ENCODE measurements at places on chromosomes 7 and 10.

GRCh38 chr10:129881641-129882040, 82.4 kb downstream of the EBF3 start:
- DNase-seq = no peak

- no peak for DNase-seq
These were observed 97.3 kb downstream of the PPP1R9A start for GRCh38 chr7:95004618-95005247.

- peak; percentile 34 for DNase-seq
These were observed 10.8 kb upstream of the XPNPEP1 start for GRCh38 chr10:109933984-109934565.

GRCh38 chr10:27464993-27465392, 39.1 kb upstream of the RAB18 start:
- DNase-seq = peak; percentile 20

DNA sequence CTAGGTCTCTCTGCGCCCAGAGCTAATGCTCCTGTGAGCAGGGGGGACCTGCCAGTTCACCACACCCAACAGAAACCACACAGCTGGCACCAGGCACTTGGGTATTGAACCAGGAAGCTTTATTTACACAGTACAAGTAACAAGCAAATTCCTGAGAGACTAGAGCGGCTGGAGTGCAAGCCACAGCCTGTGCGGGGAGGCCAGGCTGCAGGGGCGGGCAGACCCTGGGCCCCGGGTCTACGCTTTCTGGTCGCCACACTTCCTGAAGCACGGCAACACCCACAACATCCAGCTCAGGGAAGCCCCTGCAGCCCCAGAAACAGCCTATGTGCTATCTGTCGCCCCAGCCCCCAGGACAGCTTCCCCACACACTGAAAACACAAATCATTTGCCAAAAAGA, 125.0 kb downstream of the FAM53B start:
- DNase-seq = no peak

DNA sequence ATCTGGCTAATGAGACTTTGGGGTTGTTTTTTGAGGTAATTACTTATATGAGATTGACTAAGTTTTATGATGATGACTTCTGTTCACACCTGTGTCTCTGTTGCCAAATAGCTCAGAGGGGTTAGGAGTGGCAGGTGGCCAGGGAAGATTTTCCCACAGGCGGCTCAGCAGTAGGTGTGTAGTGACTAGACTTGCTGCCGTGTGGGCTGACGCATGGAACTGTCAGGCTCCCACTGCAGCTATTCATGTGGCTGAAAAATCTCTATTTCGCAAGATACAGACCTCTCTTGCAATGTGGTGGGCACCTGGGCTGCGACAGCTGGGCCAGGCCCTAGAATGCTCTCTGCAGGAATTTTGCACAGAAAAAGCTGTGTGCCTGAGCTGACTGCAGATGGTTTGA, 1.4 kb downstream of the CPA4 start:
- DNase-seq = no peak

- DNase-seq = no peak
These were observed 103.6 kb downstream of the BTAF1 start for GRCh38 chr10:92027141-92027540.

GRCh38 chr10:114821915-114822443, 399 bp downstream of the FHIP2A start:
- peak; percentile 50 for DNase-seq

DNA sequence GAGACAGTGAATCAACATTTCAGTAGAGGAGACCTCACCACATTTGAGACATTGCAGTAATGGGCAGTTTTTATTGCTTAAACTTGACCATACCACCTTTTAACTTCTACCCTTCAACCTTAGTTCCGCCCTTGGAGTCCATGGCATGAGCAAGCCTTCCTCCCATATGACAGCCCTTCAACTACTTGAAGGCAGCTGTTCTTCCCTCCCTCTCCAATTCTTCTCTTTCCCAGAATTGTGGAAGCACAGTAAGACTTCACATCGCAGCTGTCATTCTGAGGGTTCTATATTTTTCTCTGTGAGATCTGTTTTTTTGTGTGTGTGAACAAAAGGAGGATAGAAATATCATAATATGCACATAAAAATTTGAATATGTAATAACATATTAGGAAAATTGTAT, 2.2 kb upstream of the TSPAN12 start:
- DNase-seq = no peak

GRCh38 chr7:130359276-130359857, 14.8 kb downstream of the CPA5 start:
- no peak for DNase-seq

- no peak for DNase-seq
These were observed 13.5 kb downstream of the GHRHR start for GRCh38 chr7:30977222-30977621.

- DNase-seq = no peak
These were observed 88.4 kb upstream of the ZMIZ1 start for GRCh38 chr10:78980354-78980753.

GRCh38 chr10:95742962-95743535, 12.9 kb upstream of the ENTPD1 start:
- DNase-seq = no peak

GRCh38 chr7:101165075-101165957, at the start of gene VGF:
Gene VGF, minus strand, starts transcription at chr7:101165569. Its CDS starts 726 bp downstream, at chr7:101164843.
- DNase-seq = peak; percentile 89

DNA sequence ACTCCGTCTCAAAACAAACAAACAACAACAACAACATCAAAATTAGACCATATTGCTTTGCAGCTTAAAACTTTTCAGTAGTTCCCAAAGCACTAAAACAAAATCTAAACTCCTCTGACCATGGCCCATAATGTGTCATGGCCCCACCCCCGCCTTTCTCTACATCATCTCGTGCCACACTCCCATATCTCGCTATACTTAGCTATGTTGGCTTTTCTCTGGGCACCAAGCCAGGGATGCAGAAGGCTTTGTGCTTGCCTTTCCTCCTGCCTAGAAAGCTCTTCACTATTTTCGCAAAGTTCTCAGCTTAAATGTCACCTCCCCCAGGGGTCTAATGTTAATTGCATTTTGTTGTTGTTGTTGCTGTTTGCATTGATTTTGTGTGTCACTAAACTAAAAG, 15.1 kb upstream of the SLC16A12 start:
- no peak for DNase-seq

GRCh38 chr7:66239467-66239856, 34.3 kb downstream of the TPST1 start:
- no peak for DNase-seq

DNA sequence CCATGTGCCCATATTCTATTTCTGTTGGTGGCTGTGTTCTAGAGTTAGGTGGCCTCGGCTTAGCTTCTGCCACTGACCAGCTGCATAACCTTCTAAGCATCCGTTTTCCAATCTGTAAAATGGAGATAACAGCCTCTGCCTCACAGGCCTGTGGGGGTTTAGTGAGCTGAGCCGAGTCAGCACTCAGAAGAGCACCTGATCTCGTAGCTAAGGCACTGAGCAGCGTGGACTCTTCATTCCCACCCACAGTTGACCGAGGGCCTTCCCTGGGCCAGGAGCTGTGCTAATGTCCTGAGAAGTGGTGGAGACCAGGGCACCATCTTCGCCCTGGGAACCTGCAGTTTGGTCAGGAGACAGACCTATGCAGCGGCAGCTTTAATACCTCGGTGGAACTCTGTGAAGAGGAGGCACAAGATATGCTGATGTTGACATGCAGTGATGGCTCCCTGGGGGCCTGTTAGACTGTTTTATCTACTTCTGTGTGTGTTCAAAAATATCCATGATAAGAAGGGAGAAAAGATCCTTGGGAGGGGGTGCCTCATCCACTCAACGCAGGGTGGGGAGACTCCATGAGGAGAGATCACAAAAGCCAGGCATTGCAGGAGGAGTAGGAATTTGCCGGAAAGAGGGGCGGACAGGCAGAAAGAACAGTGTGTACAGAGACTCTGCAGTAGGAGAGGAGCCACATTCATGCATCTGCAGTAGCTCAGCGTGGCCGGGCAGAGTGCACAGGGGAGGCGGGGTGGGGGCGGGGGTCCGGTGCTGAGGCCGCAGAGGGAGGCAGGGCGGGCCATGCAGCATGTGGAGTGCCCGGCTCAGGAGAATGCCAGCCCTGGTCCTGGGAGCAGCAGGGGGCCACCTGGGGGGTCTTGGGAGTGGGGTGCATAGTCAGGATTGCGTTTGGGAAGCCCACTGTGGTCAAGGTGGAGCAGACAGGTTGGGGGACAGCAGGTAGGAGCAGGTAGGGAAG, 136.8 kb downstream of the C10orf105 start:
- DNase-seq = no peak

GRCh38 chr10:132183046-132183445, 3.7 kb upstream of the DPYSL4 start:
- no peak for DNase-seq

DNA sequence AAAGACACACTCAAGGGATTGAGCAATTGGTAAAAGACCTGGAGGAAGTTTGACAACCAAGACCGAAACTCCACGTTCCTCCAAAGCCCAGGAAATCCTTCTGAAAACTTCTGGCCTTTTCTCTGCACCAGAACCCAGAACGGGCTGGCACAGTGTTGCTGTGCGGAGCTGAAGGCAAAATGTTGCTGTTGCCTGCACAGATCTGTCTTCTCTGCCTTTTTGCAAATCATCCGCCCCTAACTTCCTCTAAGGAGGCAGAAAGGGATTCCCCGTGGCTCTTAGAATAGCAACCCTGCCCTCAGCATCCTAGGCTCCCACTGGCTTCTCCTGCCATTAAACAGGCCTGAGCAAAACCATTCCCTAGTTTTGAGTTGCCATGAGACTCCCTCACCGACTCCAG, 44.9 kb downstream of the FIGNL1 start:
- DNase-seq = no peak

DNA sequence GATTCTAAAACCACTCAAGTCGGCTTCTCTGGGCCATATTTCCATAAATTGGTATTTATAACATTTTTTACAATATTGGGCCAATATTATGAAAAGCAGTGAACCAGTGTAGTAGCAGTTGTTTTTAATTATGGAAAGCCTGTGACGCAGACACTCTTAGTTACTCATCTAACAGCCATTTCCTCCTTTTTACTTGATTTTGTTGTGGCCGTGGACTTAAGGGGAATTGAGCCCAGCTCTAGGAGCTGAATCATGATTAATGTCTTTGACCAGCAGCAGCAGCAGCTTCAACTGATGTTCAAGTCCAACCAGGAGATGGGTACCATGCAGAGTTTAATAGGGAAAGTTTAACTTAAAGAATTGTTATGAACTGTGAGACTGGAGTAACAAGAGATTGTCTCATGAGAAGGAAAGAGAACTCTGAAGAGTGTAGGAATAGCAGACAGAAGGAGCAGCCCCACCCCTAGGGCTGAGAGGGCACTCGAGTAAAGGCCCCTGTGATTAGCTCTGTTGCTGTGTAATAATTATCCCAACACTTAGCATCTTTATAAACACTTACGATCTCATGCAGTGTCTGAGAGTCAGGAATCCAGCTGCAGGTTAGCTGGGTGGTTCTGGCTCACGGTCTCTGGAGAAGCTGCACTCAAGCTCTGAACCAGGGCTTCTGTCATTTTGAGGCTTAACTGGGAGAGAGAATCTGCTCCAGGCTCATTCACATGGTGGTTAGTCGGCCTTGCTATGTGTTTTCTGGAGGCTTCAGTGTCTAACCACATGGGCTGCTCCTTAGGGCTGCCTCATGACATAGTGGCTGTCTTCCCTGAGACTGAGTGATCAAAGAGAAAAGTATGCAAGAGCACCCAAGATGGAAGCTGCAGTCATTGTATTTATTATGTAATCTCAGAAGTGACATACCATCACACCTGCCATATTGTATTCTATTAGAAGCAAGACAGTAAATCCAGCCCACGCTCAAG, 4.6 kb downstream of the LANCL2 start:
- no peak for DNase-seq

- DNase-seq = no peak
These were observed 150.2 kb downstream of the GNAI1 start for GRCh38 chr7:80284855-80285254.

DNA sequence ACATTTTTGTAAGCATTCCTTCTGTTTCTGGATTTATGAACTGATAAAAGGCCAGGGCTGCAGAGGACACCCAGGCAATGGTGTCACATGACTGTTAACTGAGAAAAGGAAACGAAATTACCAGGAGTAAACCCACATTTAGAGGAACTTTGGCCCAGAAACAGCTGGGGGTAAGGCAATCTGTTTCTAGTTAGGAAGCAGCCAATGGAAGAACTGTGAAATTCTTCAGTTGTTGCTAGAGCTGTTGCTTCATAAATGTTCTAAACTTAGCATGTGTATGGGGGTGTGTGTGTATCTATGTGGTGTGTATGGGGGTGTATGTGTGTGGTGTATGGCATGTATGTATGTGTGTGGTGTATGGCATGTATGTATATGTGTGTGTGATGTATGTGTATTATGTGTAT, 11.8 kb upstream of the PDCD4 start:
- DNase-seq = no peak

DNA sequence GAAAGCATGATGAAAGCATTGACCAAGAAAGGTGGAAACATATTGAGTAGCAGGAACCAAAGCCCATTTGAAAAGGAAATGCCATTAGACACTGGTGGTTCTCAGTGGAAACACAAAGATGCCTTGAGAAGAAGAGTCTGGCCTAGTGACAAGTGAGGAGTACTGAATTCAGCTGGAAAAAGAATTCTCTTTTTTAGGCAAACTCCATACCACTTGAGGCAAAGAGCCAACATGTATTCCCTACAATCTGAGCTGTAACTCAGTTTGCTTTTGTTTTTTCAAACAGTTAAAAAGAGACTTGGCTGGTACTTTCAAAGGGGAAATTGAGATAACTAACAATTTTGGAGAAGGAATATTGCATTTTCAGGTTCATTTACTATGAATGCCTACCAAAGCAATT, 624.0 kb downstream of the NRG3 start:
- DNase-seq = no peak

DNA sequence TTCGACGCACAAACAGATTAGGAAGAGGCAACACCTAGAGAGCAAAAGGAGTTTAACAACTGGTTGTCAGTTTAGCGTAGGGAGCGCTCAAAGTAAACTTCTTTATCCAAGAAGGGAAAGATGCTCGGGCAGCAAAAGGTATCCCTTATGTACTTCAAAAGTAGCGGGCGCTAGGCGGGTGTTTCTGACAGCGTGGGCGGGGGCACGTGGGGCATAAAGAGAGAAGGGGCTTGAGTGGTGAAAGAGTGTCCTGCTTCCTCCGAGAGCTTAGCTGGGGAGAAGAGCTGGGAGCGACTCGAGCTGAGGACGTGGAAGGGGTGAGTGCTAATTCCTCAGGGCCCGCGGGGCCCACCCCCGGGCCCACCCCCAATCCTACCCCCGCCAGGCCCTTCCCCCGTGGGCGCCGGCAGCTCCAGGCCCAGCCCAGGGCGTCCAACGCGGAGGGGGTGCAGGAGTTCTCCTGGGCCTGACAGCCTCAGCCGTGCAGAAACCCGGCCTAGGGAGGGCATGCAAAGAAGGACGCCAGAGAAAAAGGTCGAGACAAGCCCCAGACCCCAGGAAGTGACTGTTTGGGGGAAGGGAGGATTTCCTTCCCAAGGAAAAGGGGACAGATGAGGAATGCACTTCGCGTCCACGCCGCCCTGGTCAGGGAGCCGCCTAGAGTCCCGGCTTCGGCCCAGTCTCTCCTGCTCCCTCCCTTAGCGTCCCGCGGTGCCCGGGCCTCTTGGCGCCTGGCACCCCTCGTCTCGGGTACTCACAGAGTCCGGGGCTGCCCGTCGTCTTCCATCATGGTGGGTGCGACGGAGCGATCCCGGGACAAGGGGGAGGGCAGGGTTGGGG, 868 bp downstream of the TIAL1 start:
- peak; percentile 29 for DNase-seq

Measured in CD4-positive, alpha-beta T cell treated with Interleukin-15 for 4 hours (primary cell).